Keratinocyte (primary cell): ENCODE measurements at places on chromosomes 7 and 10. TPM values are rescaled to one million over a fixed set of nuclear protein-coding genes. Genes with fewer than 3 reads are reported as not detected.

DNA sequence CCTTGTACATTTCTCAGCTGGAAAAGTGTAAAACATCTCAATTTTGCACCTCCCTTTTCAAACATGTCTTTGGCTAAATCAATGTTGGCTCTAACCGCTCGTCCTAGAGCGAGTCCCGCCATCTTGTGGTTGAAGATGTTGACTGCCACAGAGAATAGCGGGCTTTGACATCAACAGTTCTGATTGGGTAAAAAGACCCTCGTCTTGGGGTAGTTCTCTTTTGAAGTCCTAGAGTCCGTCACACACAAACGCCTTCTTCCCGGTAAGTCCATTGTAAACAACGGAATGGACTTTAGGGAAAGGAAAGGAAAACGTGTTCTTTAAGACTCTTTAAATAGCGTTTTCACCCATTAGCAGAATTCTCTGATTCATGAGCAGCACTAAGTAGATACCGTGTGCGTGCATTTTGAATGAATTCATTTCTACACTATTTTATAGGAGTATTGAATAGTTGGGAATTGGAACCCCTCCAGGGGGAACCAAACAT is 452 bp upstream of the RPP30 start:
- H3K4me1 ChIP-seq = peaks cover 11% of the 10 kb centered on the region
- peak overlapping the region; percentile 84 for H3K27ac ChIP-seq
- DNase-seq = no peak
- no peaks in the 10 kb centered on the region for H3K27me3 ChIP-seq
- H3K36me3 ChIP-seq = no peaks in the 10 kb centered on the region

DNA sequence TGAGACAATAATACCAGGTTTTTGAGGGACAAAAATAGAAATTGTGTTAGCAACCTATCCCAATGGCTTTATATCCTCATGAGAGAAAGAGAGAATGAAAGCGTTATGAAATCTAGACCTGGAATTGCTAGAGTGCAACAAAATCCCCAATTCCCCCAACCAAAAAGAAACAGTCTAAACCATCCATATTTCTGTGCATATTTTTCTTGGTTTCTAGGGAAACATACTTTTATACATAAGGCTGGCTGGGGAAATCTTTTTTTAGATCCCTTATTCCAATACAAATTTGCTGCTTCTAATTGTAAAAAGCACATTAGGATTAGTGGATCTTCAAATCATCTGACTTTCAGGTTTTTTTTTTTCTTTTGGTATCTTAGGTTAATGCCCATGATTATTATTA is 277.0 kb upstream of the SEMA3A start:
- H3K27me3 ChIP-seq = peaks cover 6% of the 10 kb centered on the region
- no peak for DNase-seq
- no peaks in the 10 kb centered on the region for H3K4me1 ChIP-seq
- H3K4me3 ChIP-seq = no peak overlapping the region

GRCh38 chr7:74672343-74672915 is 14.9 kb downstream of the GTF2I start:
- H3K27me3 ChIP-seq = no peaks in the 10 kb centered on the region
- no peak overlapping the region for H3K4me3 ChIP-seq
- DNase-seq = no peak
- peaks cover 14% of the 10 kb centered on the region for H3K4me1 ChIP-seq
- no peak overlapping the region for H3K27ac ChIP-seq

- H3K36me3 ChIP-seq = no peaks in the 10 kb centered on the region
- H3K4me1 ChIP-seq = no peaks in the 10 kb centered on the region
- no peak for DNase-seq
- no peak overlapping the region for H3K4me3 ChIP-seq
- no peak overlapping the region for H3K27ac ChIP-seq
Measured at GRCh38 chr7:16967300-16967811, 85.6 kb upstream of the AGR3 start.

DNA sequence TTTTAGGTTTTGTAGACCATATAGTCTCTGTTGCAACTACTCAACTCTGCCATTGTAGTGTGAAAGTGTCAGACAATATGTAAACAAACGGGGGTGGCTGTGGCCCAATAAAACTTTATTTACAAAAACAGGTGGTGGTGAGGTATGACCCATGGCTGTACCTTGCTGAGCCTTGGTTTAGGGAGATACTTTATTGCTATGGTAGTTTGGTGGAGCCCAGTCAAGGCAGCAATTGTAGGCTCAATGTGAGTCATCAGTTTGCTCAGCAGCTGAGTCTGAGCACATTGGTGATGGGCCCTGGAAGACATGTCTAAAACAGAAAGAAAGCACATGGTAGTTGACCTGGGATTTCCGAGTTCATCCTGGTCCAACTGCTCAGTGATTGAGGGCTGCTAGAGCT is 242.5 kb downstream of the REEP3 start:
- no peak for DNase-seq
- H3K27me3 ChIP-seq = no peaks in the 10 kb centered on the region
- H3K4me3 ChIP-seq = no peak overlapping the region
- H3K36me3 ChIP-seq = no peaks in the 10 kb centered on the region

The EFCAB10 gene
- polyA plus RNA-seq = 0.07 TPM in 1 of 3 replicates, not detected in the others

GRCh38 chr7:31883761-31884164 is 186.4 kb downstream of the PDE1C start:
- peak overlapping the region; percentile 66 for H3K27ac ChIP-seq
- no peak for DNase-seq
- H3K4me3 ChIP-seq = no peak overlapping the region

- no peak overlapping the region for H3K27ac ChIP-seq
- H3K36me3 ChIP-seq = no peaks in the 10 kb centered on the region
- H3K4me1 ChIP-seq = no peaks in the 10 kb centered on the region
- H3K4me3 ChIP-seq = no peak overlapping the region
- DNase-seq = no peak
Measured at GRCh38 chr7:141097430-141097829, 23.6 kb downstream of the TMEM178B start.

- DNase-seq = no peak
- no peak overlapping the region for H3K4me3 ChIP-seq
- no peaks in the 10 kb centered on the region for H3K4me1 ChIP-seq
- H3K27ac ChIP-seq = no peak overlapping the region
- no peaks in the 10 kb centered on the region for H3K36me3 ChIP-seq
Measured at GRCh38 chr7:10429031-10429430, 544.6 kb upstream of the PHF14 start.

The RBM20 gene
- 0.01 to 0.04 TPM (median 0.01 TPM) in 3 replicates for polyA plus RNA-seq

DNA sequence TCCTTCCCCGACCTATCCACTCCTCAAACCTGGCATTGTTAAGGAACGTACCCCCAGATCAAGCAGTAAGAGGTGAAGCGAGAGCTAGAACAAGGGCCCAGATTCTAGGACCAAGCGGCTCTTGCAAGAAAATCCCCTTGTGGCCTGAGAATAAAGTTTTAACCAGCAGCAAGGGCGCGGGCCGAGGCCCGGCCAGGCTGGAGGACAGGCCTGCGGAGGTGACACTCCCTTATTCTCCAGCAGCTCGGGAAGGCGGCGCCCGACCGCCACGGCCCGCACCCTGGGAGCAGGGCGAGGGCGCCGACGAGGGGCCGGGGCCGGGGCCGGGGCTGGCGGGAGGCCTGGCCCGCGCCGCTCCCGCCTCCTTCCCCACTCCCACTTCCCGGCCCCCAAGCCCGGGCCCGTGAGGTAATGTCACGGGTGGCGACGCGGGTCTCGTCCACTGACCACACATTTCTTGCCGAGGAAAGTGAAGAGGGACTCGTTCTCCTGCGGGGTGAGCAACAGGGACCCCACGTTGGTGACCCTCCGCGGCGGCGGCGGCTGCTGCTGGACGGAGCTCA is 551 bp downstream of the WASL start:
- H3K27me3 ChIP-seq = no peaks in the 10 kb centered on the region
- H3K27ac ChIP-seq = peak overlapping the region; percentile 98
- peak overlapping the region; percentile 84 for H3K4me3 ChIP-seq
- H3K4me1 ChIP-seq = peaks cover 34% of the 10 kb centered on the region
- H3K36me3 ChIP-seq = no peaks in the 10 kb centered on the region

The CRYGN gene
- not detected in 3 replicates for polyA plus RNA-seq

DNA sequence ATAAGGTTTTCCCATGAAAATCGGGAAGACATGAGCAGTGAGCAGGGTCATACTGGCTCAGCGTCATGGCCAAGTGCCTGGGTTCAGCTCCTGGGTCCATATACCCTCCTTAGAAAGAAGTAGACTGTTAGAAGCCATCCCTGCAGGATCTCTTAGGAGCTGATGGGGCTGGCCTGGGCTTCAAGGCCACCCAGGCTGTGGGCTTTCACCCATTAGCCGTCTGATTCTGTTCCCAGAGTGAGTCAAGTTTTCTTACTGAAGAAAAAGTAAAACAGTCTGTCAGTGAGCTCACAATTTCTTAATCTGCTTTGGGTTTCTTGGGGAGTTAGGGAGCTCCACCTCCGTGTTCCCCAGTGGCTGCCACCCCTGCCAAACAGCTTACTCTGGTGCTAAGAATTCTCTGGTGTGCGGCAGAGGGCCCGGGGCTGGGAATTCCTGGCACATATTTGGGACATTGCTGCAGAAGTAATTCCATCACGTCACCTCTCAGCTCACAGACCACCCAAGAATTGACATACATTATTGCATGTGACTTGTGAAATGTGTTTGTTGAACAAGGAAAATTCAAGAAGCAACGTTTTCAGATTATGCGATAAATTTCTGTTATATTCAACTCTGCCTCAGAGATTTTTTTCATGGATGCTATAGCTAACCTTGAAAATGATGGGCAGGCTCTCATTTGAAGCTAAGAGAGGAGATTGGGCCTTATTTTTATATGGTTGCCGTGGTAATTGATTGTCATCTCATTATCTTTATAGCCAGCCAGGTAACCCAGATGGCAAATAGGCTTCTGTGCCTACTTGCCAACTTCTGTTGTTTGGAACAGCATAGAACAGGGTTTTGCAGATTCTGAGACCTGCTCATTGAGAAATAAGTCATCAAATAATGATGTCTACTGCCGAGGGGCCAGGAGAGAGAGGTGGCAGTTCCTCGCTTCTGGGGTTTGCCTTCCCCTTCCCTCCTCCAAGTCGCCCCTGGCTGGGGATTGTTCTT is 166.4 kb downstream of the CHN2 start:
- H3K27ac ChIP-seq = no peak overlapping the region
- peaks cover 9% of the 10 kb centered on the region for H3K4me1 ChIP-seq
- H3K36me3 ChIP-seq = no peaks in the 10 kb centered on the region

GRCh38 chr10:14486777-14487487 is 156.2 kb upstream of the FRMD4A start:
- H3K27me3 ChIP-seq = no peaks in the 10 kb centered on the region
- H3K4me3 ChIP-seq = no peak overlapping the region
- H3K36me3 ChIP-seq = no peaks in the 10 kb centered on the region
- DNase-seq = no peak
- H3K27ac ChIP-seq = no peak overlapping the region

GRCh38 chr10:6796231-6796630 is 216.2 kb upstream of the PRKCQ start:
- no peak overlapping the region for H3K27ac ChIP-seq
- H3K27me3 ChIP-seq = no peaks in the 10 kb centered on the region
- peaks cover 8% of the 10 kb centered on the region for H3K4me1 ChIP-seq

DNA sequence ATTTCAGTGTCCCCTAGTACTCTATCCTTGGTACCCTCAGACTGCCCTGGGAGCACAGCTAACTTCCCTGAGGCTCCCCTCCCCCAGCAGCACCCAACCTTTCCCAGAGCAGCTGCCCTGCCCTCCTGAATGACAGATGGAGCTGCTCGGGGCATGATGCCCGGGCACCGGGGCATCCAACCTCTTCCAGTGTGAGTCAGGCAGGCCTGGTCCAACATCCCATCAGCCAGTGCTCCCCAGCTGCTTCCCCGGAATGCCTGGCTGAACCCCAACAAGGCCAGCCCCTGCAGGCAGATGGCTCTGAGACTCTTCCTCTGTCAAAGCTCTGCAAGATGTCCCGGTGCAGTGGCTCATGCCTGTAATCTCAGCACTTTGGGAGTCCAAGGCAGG is 11.9 kb upstream of the TSPAN15 start:
- no peak for DNase-seq
- H3K27ac ChIP-seq = peak overlapping the region; percentile 91
- peaks cover 35% of the 10 kb centered on the region for H3K4me1 ChIP-seq
- H3K4me3 ChIP-seq = peak overlapping the region; percentile 11

The MALRD1 gene
- polyA plus RNA-seq = 0.01 TPM in 1 of 3 replicates, not detected in the others

GRCh38 chr10:1141701-1142100 is 85.5 kb downstream of the WDR37 start:
- H3K36me3 ChIP-seq = no peaks in the 10 kb centered on the region
- H3K27ac ChIP-seq = no peak overlapping the region
- no peak overlapping the region for H3K4me3 ChIP-seq
- H3K27me3 ChIP-seq = no peaks in the 10 kb centered on the region
- no peaks in the 10 kb centered on the region for H3K4me1 ChIP-seq

The TBXAS1 gene
- polyA plus RNA-seq = 1.8 to 3.7 TPM (median 2.9 TPM) in 3 replicates

DNA sequence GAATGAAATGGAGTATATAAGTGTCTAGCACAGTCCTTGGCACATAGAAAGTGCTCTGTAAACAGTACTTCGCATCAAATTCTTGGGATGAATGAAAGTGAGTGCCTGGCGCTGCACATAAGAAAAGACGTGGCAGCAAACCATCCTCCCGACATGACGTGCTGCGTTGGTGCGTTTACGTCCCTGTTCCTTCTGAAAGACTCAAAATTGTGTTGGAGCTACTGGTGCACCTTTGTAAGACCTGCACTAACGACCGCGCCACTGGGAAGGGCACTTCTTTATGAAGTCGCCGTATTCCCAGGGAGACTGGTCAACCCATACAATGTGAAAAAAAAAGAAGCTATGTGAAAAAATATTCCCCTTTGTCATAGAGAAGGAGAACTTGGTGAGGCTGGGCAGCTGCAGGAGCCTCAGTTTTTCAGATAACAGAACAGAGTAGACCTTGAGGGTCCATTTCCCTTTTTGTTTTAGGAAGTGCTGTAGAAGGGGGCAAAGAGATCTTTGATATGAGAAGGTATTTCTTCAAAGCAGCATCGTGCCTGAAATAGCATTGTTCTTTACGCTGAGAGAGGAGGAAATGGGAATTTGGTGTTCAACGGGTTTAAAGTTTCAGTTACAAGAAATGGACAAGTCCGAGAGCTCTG is 91.7 kb downstream of the PTPRE start:
- H3K36me3 ChIP-seq = no peaks in the 10 kb centered on the region
- DNase-seq = no peak
- H3K27ac ChIP-seq = no peak overlapping the region
- H3K4me1 ChIP-seq = no peaks in the 10 kb centered on the region
- no peak overlapping the region for H3K4me3 ChIP-seq
- peaks cover 16% of the 10 kb centered on the region for H3K27me3 ChIP-seq

The LRRC18 gene
- not detected in 3 replicates for polyA plus RNA-seq
